ENCODE measurements at places on chromosomes 6 and 20.

DNA sequence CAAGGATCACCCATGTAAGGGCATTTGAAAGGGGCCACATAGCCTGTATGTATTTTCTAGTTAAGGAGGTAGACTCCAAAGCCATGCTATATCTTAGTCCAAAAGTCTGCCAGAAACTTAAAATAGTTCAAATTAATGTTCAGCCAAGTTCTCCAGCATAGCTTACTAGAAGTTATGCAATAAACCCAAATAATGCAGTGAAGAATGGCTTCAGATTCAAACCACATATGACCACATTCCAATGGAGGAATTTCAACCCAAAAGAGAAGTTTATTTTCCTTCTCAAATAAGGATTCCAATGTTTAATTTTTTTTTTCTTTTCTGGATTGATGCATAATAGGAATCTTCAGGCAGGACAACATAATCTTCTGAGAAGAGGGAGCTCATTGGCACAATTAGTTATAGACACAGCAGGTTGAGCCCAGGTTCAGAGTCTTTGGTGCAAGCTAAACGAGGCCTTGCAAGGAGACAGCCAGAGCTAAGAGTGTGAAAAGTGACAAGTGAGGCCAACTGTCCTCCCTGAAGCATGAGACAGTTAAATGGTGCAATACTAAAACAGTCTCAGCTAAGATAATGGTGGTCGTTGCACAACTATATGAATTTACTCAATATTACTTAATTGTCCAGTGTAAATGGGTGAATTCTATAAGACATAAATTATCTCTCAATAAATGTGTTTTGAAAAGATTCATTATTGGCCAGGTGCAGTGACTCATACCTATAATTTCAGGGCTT is 598.8 kb upstream of the CDH4 start:
- no peak for DNase-seq

- no peak for DNase-seq
Observed at GRCh38 chr20:1414982-1415381, 22.1 kb upstream of the FKBP1A start.

DNA sequence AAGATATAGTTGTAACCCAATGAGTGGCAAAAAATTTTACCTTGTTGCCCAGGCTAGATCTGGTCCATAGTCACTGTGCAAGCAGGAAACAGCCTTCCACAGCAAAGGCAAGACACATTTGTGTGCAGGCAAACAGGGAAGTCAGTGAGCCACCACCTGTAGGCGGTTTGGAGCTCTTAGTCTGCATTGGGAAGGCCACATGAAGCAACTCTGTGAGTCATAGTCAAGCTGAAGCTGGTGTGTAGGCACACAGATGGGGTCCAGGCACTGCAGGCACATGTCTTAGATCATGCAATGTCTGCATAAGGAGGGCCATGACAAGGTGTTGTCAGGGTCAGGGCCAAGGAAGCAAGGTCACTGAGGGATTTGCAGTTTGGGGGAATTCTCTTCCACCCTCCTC is 543.2 kb upstream of the EPHA7 start:
- no peak for DNase-seq

- no peak for DNase-seq
Observed at GRCh38 chr6:83311231-83311630, 118.1 kb downstream of the RWDD2A start.

DNA sequence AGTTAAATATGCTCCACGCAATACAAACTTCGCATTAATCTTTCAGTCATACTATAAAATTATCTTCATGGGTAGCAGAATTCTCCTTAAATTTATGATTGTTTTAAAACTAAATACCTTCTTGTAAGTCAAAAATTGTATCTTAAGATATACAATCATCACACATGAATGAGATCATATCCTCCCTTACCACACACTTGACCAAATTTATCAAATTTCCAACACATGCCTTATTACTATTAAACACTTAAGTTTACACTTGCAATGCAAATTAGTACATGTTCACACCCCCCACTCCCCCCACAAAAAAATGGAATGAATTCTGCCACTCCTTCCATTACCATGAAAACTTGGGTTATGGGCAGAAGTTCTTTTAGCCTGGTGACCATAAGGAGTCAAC is 13.8 kb downstream of the RANBP9 start:
- no peak for DNase-seq

DNA sequence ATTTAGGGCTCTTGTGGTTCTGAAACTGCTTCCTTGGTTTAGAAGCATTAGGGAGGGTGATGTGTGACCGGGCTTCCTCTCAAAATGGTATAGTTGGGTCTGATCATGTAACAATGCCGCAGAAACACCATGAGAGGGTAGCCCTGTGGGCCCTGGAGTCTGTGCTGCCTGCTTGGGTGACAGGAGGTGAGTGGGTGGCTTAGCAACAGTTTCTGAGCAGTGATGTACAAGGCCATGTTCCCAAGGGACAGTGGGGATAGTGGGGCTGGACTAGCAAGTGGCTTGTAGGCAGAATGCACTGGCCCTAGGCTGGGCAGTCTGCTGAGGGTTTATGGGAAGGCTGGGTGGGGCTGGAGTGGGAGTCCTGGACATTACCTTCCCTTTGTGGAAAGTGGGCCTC is 106.9 kb upstream of the MYL9 start:
- DNase-seq, result no peak

GRCh38 chr20:62739581-62740285 is 31.1 kb downstream of the NTSR1 start:
- DNase-seq, result no peak

GRCh38 chr20:37968841-37969401 is 64.3 kb downstream of the TTI1 start:
- DNase-seq, result no peak

GRCh38 chr20:37781626-37782025 is 87.8 kb downstream of the CTNNBL1 start:
- no peak for DNase-seq

DNA sequence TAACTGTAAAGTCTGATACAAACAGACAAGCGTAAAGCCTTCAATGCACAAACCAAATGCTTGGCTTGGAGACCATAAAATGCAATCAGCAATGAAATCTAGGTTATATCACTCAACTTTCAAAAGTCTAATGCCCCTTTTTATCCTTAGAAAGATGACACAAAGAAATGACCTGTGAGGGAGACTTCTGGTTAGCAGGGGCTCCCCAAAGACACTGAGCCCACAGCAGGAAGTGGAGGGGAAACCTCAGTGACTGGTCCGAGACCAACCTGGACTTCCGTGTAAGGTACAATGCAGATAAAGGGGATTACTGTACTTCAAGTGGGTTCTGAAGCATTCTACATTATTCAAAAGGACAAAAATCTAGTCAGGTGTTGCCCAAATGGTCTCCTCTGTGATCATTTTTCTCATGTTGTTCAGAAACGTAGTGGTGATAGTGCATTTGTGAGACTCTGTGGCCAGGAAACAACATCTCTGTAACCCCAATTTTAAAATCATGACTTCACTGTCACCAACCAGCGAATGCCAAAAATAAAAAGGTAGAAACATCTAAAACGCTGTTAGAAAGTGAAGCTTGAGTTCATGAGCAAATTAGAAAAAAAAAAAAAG is 88.2 kb downstream of the HIVEP2 start:
- no peak for DNase-seq

DNA sequence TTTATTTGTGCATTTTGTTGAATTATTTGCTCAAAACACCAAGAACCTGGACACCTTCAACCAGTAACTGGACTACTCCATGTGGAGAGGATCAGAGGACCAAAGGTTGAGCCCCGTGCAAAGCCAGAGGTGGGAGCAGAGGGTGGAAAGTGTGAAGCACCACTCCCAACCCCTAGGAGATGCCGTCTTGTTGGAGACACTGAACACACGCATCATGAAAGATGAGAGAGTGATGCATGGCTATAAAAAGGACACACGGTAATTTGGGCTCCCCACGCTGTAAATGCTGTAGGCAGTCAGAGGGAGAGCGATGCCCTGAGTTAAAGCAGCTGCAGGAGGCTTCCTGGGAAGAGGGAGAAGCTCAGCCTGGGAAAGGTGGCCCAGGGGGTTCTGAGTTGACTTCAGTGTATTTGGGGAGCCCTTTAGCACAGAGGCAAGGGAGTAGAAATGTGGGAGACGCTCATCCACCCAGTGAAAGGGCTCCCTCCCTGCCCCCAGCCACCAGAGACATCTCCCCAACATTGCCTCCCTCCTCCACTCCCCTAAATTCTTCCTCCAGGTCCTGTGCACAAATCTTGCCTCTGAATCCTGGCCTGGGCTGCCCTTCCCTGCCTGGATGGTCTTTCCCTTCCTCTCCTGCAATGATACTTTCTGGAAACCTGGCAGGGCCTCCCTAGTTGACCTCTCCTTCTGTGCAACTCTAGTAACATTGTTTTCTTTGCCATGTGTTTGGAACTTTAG is 55.8 kb upstream of the IYD start:
- DNase-seq, result no peak

- no peak for DNase-seq
Observed at GRCh38 chr20:62728028-62728780, 19.6 kb downstream of the NTSR1 start.

- peak; percentile 75 for DNase-seq
Observed at GRCh38 chr20:19699180-19699971, 58.7 kb upstream of the RIN2 start.

DNA sequence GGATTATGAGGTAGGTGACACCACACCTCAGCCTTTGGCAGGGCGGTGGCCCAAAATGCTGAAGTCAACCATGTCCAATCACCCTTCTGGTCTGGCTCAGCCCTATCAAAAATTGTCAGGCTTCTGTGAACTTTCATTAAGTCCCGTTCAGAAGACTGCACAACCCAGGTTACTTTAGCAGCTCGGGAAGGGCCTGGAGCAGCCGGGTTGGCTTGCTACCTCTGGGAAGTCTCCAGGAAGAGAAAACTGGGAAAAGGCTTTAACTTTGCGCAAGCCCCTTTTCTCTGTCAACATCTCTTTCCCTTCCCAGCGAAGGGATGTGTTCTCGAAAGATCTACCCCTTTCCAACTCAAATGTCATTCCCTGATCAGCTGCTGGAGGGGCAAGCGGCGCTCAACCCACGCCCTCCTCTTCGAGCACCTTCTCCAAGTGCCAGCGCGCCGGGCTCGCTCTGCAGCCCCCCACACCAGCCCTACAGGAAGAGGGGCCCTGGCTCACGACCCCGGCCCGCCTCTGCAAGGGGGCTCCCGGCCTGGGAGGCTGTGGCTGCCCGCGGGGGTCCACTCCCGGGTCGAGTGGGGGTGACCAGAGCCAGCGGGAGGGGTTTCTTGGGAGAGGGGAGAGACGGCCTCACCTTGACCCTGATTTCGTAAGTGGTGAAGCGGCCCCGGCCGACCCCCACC is 573 bp downstream of the SNX3 start:
- DNase-seq, result peak; percentile 11

GRCh38 chr20:61901392-61902220 is 164.1 kb downstream of the TAF4 start:
- no peak for DNase-seq

GRCh38 chr6:3309391-3310050 is 50.8 kb downstream of the PSMG4 start:
- no peak for DNase-seq

DNA sequence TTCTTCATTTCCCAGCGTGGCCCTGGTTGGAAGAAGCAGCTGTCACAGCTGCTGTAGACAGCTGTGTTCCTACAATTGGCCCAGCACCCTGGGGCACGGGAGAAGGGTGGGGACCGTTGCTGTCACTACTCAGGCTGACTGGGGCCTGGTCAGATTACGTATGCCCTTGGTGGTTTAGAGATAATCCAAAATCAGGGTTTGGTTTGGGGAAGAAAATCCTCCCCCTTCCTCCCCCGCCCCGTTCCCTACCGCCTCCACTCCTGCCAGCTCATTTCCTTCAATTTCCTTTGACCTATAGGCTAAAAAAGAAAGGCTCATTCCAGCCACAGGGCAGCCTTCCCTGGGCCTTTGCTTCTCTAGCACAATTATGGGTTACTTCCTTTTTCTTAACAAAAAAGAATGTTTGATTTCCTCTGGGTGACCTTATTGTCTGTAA is 292.7 kb downstream of the ESR1 start:
- no peak for DNase-seq
